ENCODE measurements at places on chromosomes 3 and 15.

GRCh38 chr15:89802986-89803824 lies 11.4 kb downstream of the ANPEP start:
- DNase-seq = no peak

DNA sequence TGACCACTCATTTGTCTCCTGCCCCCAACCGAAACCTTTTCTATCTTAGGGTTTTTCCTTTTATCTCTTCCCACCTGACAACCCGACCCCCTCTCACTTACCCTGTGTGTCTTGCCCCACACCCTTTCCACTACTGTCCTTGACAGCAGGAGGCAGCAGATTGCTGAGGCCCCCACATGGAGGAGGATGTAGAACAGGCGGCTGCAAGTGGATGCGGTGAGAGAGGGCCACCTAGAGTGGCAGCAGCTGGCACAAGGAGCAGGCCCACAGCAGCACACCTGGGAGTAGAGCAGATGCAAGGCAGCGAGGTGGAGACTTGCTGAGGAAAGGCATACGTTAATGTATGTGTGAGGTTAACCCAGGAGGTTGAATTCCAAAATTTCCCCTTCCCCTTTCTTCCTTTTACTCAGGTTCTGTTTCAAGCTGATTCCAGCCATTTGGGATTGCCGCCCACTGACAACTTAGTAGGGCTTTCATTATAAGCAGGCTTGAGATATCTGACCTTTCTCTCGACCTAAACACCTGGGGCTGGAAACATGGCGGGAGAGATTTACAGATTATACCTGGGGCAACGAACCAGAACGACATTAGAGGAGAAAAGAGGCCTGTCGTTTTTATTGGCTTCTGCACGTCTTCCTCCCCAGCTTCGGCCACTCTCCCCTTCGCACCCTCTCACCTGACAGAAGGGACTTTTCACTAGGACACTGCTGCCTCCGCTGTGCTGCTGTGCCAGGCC lies 643 bp downstream of the SERINC4 start:
- DNase-seq = no peak

DNA sequence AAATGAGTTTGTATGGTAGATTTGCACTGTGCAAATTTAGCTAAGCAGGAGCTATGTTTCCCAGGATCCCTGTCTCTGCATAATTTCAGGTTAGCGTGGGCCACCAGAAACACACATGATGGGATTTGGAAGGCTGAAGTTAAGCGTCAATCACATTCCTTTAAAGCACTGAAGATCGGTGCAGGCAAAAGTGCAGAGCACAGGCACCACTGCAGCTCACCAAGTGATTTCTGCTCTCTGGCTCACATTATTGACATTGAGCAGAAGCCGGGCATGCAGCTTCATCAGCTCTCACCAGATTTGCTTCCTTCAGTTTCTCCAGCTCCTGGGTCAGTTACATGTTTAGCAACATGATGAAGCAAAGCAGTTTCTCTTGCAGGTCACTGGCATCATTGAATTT lies 256.4 kb upstream of the TGFBR2 start:
- DNase-seq = no peak

GRCh38 chr15:28920781-28921331 lies 35.1 kb downstream of the APBA2 start:
- no peak for DNase-seq

DNA sequence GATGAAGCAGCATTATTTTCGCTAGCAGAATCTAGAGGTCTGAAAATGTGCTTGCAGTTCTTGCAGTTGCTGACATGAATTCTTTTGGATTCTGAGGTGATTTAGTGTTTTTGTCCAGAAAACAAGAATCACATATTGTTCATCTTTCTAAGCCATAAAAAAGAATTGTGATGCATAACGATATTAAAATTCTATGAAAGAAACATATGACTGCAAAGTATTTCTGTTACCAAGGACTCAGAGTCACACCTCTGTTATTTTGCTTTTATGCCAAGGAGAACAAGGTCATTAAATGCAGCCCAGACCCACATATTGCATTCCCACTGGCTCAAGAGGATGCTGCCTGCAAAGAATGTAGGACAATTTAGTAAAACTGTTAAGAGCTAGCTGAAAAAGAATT lies 299.8 kb upstream of the GPR149 start:
- DNase-seq = no peak

DNA sequence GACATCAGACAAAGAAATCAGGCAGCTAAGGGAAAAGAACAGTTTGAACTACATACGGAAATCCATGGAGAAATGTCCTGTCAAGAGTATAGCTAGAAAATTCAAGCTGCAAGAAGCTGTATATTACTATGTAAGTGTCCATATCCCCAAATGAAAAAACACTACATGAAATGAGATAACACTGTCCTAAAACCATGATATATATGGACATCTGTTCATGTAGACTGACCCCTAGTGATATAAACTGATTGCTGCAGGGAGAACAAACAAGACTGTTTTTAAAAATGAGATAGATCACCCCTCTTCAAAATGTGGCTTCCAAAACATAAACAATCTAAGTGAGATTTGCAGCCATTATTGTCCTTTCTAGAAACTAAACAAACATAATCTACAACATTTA lies 985.6 kb downstream of the EPHA3 start:
- DNase-seq = no peak

DNA sequence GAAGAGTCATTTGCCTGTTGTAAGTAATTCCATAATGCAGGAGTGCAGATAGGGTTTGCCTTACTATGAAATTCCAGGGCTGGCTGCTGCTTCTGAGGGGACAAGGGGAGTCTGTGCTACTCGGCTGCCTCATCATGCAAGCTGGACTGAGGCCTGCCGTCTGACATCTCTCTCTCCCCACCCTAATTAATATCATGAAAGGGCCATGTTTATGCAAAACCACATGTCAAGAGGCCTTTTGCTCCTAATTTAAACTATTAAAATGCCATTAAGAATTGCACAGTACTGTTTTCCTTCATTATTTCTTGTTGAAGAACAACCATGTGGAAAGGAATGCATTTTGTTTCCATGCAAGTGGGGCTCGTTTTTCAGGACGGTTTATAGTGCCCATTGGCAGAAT lies 26.3 kb downstream of the CHST2 start:
- DNase-seq = peak; percentile 33

DNA sequence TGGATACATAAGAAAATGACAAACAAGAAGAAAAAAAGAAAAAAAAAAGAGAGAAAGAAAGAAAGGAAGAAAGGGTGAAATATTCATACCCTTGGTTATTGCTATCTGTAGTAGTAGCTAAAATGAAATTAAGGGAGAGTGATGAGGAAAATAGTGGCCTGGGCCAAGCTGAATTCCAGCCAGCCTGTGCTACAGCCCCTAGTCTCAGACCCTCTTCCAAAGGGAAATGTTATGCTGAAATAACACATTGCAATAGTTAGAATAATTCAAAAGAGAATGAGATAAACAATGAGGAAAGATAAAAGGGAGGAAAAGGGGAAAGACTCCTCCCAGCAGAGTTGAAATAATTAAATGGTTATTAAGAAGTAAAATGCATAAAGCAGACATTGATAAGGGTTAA lies 268.4 kb upstream of the ROBO1 start:
- no peak for DNase-seq

DNA sequence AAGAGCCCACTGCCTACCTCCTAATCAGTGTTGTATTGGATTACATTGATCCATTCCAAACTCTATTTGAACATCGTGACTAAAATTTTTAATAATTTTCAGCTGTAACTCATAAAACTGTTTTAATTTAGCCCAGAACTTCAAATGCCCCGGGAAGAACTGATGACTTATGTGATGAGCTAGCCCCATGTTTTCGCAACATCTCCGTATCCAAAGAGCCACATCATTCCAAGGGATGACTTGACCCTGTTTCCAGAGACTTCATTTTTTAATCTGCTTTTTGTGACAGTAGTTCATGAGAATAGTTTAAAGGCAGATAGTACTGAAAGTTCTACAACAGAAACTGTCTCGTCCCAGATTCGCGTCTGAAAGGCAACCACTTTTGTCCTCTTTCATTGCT lies 97.4 kb downstream of the STAC start:
- DNase-seq = no peak
